Ecto neural progenitor cell (in vitro differentiated cells): ENCODE measurements at places on chromosomes 7 and 10.
A peak's percentile ranks its signal among the peaks of the same experiment; 100 is the strongest.

GRCh38 chr7:101299511-101300464 lies 21.8 kb downstream of the IFT22 start:
- peak; percentile 73 for DNase-seq

- DNase-seq, result no peak
Observed at GRCh38 chr10:94266091-94266490, 96.6 kb downstream of the NOC3L start.

DNA sequence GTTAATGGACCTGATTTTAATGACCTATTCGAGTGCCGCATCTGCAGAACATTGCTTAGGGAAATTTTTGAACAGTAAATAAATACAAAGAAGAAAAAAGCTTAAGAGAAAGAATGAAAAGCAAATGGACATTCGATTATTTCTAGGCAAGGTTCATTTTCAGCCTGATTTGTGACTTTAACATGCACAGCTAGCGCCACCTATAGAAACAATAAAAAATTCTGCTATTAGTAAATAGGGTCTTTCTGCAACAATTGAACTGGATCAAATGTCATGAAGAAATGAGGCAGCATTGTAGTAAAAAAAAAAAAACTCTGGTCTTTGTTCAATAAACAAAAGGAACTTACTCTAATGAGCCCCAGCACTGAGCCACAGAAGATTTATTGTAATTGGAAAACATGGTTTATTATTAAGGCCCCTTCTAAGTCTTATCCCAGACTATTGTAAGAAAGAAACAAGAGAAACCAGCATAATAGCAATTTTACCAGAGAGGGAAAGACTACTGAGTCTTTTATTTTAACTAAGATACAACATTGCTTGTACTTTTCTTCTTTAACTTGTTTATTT lies 41.4 kb upstream of the GHITM start:
- DNase-seq, result no peak

DNA sequence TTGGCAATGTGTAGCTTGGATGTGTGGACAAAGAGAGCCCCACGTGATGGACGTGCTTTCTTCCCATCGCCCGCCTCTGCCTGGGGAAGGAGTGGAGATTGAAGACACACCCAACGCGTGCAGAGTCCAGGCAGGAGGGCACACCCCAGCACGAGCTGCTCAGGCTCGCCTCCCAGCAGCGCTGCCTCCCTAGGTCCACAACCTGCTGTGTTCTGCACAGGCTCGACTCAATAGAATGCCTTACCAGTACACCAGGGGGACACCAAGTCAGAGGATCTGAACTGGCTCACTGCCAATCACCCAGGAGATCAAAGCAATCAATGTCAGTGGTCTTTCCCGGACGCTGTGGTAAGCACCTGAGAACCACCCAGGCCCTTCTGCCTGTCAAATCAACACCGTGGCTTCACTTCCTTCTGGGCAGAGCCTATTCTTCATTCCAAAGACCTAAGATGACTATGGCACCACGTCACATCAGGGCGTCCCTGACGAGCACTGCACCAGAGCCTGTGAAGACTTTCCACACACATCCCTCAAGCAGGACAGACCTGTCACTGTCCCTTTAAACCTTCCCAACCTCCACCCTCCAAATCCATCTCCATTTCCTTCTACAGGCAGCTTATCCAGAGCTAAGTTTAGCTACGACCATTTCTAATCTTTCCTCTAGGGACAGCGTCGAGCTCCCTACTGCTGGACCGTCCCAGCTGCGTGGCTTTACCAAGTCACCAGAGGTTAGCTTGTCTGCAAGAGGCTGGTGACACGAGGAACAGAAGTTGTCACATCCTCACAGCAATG lies 72.3 kb downstream of the AMZ1 start:
- peak; percentile 62 for DNase-seq

DNA sequence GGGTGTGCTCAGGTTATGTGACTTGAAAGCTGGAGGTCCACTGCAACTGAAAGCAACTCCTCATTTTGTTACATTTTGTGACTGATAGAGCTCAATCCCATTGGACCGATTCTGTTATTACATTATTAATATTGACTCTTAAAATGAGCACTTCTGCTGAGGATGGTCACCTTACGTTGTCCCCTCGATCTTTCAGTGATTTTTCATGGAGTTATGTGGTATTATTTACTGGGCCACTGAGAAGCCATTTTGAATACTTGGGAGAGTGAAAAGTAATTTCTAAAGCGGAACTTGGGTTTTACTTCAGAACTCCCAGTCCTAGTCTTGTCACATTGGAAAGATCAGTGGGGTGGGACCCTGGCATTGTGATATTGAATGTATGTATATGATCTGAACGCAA lies 96.3 kb upstream of the FAM180A start:
- DNase-seq, result no peak

- DNase-seq, result no peak
Observed at GRCh38 chr7:96299496-96299895, 22.4 kb downstream of the SLC25A13 start.

DNA sequence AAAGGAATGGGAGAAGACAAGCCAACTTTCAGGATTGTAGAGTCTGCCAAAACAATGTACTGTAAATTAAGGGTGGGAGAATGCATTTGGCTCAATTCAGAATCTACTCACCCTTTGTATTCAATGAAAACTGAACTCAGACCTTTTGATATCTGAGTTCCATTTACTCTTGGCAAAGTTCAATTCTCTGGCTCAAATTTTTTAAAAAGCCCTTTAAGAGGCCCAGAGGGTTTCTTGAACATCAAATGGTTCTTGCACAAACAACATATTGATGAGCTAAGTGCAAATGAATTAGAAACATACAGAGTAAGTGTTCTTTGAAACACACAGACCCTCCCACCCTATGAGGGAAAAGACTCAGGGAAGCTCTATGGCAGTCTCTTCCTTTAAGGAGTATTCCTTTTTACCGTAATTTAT lies 5.2 kb upstream of the XPNPEP1 start:
- no peak for DNase-seq

DNA sequence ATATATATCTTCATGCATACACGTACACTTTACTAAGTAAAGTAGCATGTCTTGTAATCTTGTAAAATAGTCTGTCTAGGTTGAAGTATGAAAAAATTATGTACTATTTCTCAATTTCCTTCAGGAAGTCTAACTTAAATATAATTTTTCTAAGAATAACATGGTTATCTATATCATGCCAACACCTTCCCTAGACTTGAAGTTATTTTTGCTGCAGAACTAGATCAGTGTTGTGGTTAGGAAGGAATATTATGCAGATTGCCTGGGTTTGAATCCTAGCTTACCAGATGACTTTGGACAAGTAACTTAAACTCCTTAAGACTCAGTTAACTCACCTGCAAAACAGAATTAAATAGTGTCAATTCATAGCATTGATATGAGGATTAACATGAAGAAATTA lies 142.2 kb upstream of the SEMA3A start:
- DNase-seq, result no peak

- peak; percentile 43 for DNase-seq
Observed at GRCh38 chr10:43042503-43043341, 34.1 kb upstream of the RET start.

DNA sequence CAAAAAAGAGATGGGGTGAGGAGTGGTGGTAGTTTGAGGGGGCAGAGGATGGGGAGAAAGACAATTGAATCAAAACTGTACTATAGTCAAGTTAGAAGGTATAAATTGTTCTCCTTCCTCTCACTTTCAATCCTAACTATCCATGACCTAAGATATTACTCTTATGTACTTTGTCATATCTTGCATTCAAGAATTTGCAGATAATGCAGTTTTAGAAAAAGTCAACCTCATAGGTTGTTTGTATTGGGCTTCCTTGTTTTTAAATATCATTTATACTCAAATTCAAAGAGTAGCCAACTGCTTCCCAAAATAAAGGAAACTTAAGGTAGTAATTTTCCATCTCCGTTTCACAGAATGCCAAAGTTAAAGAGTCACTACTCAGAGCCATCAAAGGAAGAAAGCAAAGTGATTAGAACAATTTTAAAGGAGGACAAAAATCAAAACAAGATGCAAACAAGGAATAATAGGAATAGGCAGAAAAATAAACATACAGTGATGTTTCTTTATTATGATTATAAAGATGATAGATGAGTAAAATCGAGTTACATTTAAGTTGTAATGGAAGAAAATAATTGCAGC lies 32.7 kb downstream of the MET start:
- no peak for DNase-seq

DNA sequence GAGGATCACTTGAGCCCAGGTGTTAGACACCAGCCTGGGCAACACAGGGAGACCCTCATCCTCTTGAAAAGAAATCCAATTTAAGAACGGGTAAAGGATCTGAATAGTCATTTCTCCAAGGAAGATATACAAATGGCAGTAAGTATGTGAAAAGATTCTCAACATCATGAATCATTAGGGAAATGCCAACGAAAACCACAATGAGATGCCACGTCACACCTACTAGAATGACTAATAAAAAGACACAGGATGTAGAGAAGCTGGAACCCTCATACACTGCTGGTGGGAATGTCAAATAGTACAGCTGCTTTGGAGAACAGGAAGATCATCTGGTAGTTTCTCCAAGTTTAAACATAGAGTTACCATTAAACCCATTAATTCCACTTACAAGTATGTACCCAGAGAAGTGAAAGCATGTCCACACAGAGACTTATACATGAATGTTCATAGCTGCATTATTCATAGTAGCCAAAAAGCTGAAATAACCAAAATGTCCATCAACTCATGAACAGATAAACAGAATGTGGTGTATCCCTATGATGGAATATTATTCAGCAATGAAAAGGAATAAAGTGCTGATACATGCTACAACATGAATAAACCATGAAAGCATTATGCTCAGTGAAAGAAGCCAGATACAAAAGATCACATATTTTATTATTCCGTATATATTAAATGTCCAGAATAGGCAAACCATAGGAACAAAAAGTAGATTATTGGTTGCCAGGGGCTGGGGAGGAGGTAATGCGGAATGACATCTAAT lies 13.1 kb upstream of the ZMIZ2 start:
- no peak for DNase-seq

- no peak for DNase-seq
Observed at GRCh38 chr7:8115547-8116402, 146.2 kb downstream of the ICA1 start.

DNA sequence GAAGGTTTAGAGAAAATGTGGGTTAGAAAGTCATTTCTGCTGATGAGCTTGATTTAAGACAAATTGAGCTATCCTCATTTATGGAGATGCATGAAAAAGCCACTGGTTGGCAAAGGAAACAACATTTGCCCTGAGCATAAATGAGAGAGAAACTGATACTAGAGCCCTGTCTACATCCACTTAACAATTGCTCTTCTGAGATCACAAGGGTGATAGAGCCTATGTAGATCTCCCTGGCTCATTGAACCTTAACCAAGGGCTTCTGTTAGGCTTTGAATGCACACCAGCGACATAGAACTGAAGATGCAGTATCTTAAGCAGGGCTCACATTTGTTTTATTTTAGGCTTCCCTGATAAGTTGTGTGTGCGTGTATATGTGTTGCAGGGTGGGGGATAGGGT lies 35.0 kb downstream of the GPR141 start:
- DNase-seq, result no peak

DNA sequence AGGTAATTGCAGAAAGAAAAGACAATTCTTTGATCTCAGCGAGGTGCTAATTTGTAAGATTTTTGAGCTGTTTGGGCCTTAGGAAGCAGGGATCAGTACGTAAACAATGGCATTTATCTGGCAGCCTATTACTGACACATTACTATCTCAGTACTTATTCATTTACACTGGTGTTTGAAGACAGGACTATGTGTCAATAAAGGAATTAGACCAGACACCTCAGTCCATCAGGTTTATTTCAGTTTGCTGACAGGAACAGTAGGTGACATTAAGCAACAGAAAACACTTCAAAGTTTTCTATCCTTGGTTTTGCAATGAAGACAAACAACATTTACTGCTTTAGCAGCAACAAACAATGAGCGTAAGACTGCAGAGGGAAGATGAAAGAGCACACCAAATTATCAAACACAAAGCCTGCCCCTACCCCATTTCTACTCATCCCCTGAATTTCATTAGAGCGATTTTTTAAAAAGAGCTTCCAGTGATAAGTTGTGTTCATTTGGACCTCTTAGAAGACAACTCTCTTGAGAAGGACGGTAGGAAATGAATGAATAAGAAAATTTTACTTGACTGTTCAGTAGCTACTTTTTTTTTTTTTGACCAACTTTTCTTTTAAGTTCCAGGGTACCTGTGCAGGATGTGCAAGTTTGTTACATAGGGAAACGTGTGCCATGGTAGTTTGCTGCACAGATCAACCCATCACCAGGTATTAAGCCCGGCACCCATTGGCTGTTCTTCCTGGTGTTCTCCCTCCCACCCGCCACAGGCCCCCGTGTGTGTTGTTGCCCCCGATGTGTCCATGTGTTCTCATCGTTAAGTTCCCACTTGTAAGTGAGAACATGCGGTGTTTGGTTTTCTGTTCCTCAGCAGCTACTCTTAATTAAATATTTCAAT lies 138.8 kb downstream of the DKK1 start:
- DNase-seq, result no peak

GRCh38 chr10:80530251-80530650 lies 7.5 kb upstream of the SH2D4B start:
- no peak for DNase-seq

- DNase-seq, result no peak
Observed at GRCh38 chr10:120738658-120739057, 112.5 kb upstream of the WDR11 start.

DNA sequence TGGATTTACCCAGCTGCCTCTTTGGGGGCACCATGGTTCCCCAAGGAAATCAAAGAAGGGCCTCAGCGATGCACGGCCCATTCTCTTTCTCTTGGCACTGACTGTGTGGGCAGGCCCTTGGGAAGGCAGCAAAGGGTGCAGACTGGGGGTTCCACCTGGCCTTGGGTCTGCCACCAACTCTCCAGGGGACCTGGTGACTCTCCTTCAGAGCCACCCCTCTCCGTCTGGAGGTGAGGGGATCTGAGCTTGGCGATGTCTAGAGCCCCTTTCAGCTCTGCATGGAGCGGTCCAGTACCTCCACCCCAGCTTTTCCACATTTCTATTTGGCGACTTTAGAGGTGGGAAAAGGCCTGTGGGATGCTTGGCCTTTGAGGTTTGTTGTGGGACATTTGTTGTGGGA lies 69.1 kb downstream of the C10orf120 start:
- no peak for DNase-seq

DNA sequence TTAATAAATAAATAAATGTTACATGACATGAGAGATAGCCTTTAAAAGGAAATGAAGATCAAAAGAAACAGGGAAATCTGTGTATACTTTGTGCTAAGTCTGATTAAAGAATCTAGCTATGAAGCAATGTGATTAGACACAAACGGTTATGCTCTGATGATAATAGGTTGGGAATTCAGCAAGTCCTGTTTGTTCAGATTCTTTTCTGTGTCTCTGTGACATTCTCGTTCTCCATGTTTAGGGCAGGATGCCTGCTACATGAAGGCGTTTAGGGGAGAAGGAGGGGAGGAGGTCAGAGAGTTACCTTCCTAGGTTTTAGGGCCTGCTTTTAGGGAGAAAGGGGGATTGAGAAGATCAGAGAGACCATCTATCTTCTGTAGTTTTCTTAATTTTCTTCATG lies 555.3 kb downstream of the DNAJB9 start:
- no peak for DNase-seq

- DNase-seq, result no peak
Observed at GRCh38 chr10:125565046-125565445, 117.9 kb downstream of the TEX36 start.
